Stimulated activated CD4-positive, alpha-beta T cell treated with anti-CD3 and anti-CD28 coated beads, TNF-alpha, amount 100 ng/mL, for 24 hours (primary cell): ENCODE measurements at places on chromosomes 11 and 22.

- no peak for DNase-seq
Measured at GRCh38 chr22:25167082-25167481, 32.6 kb upstream of the CRYBB3 start.

DNA sequence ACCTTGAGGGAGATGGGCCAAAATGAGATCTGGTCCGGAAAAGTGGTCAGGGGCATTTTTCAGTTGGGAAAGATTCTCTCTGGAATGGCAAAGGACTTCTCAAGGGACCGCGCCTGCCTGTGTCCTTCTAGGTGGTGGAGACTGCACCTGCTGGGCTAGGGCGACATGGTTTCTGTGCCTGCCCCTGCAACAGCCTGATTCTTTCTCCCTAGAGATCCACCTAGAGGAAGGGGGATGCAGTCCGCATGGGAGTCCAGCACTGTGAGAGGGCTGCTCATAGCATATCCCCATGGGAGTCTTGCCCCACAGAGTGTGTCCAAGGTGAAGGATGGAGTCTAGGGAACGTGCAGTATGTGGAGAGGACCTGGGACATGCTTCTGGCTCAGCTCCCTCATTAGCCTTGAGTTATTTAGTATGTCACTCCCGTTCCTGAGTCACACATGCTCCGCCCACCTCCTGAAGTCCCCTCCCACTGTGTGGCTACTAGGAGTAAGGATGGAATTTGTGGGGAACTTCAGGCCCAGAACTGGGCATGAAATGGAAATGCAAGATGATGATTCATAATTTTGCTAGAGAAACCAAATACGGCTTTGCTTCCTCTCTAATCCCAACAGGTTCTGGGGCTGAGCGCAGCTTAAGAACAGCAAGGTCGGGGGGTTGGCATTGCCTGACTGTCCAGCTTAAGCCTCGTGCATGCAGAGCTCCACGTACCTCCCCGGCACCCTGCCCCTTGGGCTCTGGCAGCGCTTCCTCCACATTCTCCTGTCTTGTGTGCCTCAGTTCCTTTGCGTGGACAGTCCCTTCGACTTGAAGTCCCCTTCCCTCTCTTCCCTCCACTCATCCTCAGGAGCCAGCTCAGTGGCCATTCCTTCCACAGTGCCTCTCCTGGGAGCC, 35.0 kb downstream of the GRIK4 start:
- no peak for DNase-seq

DNA sequence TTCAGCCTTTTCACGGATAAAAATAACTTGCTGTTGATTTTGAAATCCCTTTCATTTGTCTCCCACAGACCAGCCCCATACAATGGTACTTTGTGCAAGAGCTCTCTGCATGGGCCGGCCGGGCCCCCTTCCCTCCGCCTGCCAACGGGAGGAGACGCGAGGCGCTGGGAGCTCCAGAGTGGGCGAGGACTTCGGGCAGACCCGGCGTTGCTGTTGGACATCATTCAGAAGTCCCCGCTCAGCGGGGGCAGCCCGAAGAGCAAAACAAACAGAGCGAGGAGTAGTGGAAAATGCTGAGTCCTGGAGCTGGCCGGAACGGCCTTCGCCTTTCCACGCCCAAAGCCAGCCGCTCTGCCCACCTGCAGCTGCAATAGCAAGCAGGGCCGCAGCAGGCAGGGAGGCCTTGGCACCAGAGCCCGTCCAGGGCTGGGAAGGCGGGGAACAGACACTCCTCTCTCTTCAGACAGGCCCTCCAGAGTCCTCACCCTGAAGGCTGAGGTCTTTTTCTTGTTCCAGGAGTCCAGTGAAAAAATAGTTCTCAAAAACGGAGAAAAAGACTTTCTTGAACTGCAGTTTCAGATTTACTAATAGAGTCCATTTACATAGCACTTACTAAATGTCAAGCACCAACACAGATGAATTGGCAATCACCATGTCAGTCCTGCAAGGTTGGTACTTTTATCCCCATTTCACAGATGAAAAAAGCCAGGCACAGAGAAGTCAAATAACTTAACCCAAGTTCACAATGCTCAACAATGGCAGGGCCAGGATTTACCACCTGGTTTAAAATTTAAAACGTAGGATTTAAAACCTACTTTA, 135.5 kb downstream of the ETS1 start:
- DNase-seq = no peak

GRCh38 chr11:106983261-106983660, 35.0 kb downstream of the GUCY1A2 start:
- DNase-seq = no peak

DNA sequence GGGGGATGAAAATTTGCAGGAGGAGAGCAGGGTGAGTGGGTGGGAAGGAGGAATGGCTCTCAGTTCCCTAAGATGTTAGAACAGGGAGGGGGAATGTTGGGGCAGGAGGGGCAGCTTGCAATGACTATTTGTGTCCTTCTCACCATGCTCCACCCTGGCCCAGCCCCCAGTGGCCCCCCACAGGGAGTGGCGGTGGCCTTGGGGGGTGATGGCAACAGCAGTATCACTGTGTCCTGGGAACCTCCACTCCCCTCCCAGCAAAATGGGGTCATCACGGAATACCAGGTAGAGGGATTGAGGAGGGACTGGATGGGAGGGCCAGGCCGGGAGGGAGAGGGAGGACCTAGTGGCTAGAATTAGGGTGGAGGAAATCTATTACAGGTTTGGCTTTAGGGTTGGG, 10.2 kb downstream of the ROBO3 start:
- DNase-seq = no peak

DNA sequence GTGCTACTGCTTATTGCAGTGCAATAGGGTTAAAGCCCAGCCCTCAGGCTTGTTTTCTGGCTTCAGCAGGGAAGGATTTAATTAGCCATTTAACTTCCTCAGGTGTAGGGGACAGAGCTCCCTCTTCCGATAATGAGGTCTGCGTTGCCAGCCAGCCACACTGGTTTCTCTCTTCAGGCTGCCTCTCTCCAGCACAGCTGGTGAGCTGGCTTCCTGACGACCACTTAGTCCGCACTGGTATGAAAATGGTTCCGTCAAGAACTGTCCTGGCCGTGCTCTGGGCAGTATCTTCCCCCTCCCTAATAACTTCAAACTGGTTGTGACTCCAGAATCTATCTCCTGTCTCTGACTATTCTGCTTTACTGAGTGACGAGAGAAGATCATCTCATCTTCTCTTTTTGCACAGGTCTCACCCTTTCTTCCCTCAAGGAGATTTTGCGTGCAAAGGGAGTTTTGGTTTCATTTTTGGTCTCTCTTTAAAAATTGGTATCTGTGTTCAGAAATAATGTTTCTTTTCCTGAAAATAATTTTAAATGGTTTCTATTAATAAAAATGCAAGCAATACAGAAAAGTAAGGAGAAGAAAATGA, 49.2 kb downstream of the CNTN5 start:
- no peak for DNase-seq

DNA sequence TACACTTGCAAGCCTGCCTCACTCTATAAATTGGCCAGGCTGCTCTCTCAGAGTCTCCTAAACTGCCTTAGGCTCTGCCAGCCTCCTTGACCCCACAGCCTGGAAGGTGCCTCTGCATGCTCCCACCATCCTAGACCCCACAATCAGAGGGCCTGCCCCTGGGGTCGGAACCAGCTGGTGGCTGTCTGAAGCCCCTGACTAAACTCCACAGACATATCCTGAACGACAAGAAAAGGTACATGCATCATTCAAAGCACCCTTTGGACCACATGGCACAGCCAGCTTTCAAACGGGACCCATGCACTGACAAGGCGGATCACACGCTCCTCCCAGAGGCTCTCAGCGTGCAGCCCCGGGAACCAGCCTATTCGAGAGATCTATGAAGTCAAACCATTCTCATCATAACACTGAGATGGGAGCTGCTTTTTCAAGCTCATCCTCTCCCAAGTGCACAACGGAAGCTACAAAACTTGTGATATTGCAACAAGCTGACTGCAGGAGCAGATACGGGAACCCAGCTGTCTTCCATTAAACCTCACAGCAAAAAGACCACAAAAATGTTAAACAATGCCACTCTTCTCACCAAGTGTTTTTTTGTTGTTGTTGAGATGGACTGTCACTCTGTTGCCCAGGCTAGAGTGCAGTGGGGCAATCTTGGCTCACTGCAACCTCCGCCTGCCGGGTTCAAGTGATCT, 8.1 kb downstream of the SHANK2 start:
- DNase-seq = no peak

- DNase-seq = peak; percentile 41
Measured at GRCh38 chr22:22210375-22210774, 34.2 kb upstream of the VPREB1 start.

GRCh38 chr11:34970480-34970879, 54.1 kb downstream of the PDHX start:
- no peak for DNase-seq

GRCh38 chr22:42280836-42281235, 10.4 kb upstream of the TCF20 start:
- no peak for DNase-seq

DNA sequence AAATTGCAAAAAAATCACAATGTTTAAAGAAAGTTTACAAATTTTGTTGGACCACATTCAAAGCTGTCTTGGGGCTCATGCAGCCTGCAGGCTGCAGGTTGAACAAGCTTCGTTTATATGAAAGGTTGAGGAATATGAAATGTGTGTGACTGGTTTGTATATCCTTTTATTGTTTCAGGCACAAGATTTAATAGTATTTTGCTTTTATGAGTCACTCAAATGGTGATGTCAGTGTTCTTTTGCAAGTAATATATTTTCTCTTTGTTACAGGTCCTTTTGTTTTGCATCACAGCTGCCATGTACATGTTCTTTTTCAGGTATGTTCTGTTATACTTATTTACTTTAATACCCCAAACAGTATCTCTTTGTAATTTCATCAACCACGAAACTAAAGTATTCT, 198.6 kb downstream of the TMEM135 start:
- no peak for DNase-seq

- no peak for DNase-seq
Measured at GRCh38 chr11:27388001-27388400, 25.0 kb upstream of the CCDC34 start.

DNA sequence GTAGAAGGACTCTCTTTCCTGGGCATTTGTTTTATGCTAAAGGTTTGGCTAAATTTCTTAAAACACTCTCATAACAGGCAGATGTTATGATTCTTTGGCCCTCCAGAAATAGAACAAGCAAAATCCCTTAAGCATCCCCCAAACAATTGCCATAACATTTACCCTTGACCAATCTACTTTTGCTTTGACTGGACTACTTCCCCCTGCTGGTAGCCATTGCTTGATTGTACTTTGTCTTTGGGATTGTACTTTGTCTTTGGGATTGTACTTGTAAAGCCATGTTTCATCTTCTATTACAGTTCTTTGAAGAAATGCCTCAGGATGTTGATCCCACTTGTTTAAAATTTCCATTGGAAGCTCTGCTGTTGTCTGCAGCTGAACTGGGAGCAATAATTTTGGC, 53.3 kb upstream of the GLYAT start:
- no peak for DNase-seq

DNA sequence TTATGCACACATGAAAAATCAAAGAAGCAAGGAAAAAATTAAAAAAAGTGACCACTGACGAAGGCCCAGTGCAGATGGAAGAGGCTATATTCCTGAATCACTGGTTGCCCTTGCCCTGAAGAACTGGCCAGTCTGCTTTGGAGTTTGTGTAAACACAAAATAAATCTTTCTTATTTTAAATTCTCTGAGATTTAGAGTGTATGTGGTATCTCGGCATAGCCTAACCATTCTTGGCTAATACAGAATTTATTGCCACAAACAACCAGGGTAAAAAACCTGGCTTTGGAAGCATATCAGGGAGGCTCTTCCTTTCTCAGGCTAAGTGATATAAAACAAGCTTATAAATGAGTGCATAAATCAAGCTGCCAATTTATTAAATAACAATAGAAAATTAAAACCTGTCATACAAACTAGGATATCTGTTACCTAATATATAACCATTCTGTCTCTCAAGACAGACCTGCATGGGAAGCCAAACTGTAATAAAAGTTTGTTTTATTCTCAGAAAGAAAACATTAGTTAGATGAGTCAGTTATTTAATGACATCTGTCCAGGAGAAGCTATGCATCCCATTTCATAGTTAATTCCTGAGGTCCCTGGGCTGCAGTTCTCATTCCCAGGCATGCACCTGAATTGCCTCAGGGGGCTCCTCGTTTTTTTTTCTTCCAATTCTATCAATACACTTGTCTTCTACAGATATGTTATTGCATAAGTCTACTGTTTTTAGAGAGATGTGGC, 6.1 kb upstream of the TMEM135 start:
- no peak for DNase-seq

GRCh38 chr11:118607401-118608359, at the start of gene PHLDB1:
PHLDB1 (plus strand) TSS chr11:118607615; CDS start chr11:118613837, 6,222 bp downstream.
- no peak for DNase-seq
